ENCODE measurements at places on chromosomes 13 and 19.

- DNase-seq, result no peak
These were observed 152.8 kb upstream of the IRS2 start for GRCh38 chr13:109939180-109939579.

- no peak for DNase-seq
These were observed 189.3 kb upstream of the SPRY2 start for GRCh38 chr13:80530191-80530590.

GRCh38 chr13:20475927-20476691 is 49.5 kb downstream of the CRYL1 start:
- DNase-seq, result peak; percentile 36

- no peak for DNase-seq
These were observed 632.0 kb downstream of the SLITRK5 start for GRCh38 chr13:88303157-88303556.

- DNase-seq, result no peak
These were observed 68.0 kb downstream of the MLLT1 start for GRCh38 chr19:6211632-6212402.

Data from activated T-cell treated with anti-CD3 and anti-CD28 coated beads for 4 hours (primary cell).